SJSA1 (cell line): ENCODE measurements at places on chromosomes 12 and 14.

- no peak overlapping the region for H3K4me3 ChIP-seq
- no peaks in the 10 kb centered on the region for H3K36me3 ChIP-seq
- no peaks in the 10 kb centered on the region for H3K27me3 ChIP-seq
- peak; percentile 34 for DNase-seq
These were observed 148.7 kb downstream of the SMOC1 start for GRCh38 chr14:70027785-70028428.

GRCh38 chr14:100531152-100532121, 55.8 kb downstream of the BEGAIN start:
- no peaks in the 10 kb centered on the region for H3K4me1 ChIP-seq
- no peak overlapping the region for H3K27ac ChIP-seq

DNA sequence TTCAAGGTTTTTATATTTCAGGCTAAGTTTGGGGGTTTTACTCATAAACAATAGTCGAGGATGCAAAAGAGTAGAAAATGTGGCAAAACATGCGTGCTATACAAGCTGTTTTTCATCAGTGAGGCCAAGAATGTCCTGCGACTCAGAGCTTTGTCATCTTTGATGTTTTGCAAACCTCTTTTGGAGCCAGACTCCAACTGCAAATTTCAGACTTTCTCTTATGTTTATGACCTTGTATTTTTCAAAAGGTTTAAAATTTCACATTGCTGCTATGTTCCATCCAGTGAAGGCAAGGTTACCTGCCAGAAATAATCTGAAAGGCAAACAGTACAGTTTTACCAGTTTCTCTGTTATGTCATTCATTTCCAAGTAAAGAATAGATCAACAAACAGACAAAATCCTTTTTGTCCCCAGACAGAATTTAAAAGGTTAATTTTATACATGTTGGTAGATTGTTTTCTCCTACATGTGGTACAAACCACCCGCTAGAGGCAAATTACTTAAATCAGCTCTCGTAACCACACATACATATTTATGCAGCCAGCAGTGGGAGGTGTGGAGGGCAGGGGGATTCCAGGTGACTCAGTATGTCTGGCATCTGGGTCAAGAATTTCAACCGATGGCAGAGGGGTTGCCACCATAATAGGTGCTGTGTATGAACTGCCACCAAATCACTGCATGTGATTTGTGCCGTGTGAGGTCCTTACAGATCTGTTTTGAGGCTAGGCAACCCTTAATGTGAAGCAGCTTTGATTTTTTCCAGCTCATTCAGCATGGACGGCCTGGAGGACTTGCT, 119.8 kb upstream of the CPM start:
- no peaks in the 10 kb centered on the region for H3K36me3 ChIP-seq
- no peaks in the 10 kb centered on the region; the same call in 1 of the 2 replicates for H3K27me3 ChIP-seq
- peaks cover 44% of the 10 kb centered on the region for H3K4me1 ChIP-seq
- peak; percentile 95 for DNase-seq
- peak overlapping the region; percentile 92 for H3K27ac ChIP-seq
- H3K4me3 ChIP-seq: no peak overlapping the region

DNA sequence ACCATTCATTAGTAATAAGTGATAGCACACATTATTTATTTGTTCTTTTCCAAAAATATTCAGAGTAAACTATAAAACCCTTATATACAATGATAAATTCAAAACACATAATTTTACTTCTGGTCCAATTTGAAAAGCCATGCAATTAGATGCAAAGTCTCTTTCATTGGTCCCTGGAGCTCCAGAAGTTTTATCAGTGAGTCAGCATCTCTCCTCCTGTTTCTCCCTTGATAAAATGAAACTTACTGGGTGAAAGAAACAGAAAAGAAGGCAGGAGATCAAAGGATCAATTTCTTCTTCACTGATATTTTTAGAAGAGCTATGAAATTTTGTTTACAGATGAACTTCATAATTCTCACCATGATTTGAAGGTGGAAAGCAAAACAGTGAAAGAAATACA, 47.5 kb downstream of the IFNG start:
- no peaks in the 10 kb centered on the region for H3K4me1 ChIP-seq
- H3K4me3 ChIP-seq: no peak overlapping the region
- no peak overlapping the region for H3K27ac ChIP-seq
- no peaks in the 10 kb centered on the region for H3K36me3 ChIP-seq

- no peak for DNase-seq
- no peak overlapping the region for H3K27ac ChIP-seq
- H3K4me1 ChIP-seq: no peaks in the 10 kb centered on the region
- H3K4me3 ChIP-seq: no peak overlapping the region
- no peaks in the 10 kb centered on the region for H3K36me3 ChIP-seq
These were observed 15.7 kb upstream of the STON2 start for GRCh38 chr14:81415781-81416180.

DNA sequence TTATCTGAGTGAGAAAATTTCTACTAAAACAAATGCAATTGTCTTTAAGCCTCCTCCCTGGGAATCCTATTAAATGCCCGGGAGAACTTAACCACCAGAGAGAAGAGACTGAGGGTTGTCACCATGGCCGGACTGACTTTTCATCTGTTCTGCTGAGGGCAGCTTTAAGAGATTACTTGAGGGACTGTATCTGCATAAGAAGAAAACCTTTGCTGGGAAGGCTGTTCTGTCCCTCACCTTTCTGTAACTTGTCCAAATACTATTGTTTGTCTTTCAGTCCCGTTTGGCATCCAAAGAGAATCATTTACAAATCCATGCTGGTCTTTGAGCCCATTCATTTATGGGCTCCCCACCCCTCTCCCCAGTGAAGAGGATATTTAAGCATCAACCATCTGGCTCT, 306.3 kb upstream of the FLRT2 start:
- no peaks in the 10 kb centered on the region for H3K27me3 ChIP-seq
- peaks cover 3% of the 10 kb centered on the region; the same call in 1 of the 2 replicates for H3K4me1 ChIP-seq
- no peak overlapping the region for H3K27ac ChIP-seq
- no peak overlapping the region for H3K4me3 ChIP-seq

GRCh38 chr14:21275261-21275858, 4.5 kb upstream of the RPGRIP1 start:
- no peak overlapping the region for H3K4me3 ChIP-seq
- H3K4me1 ChIP-seq: no peaks in the 10 kb centered on the region
- no peaks in the 10 kb centered on the region for H3K27me3 ChIP-seq
